ENCODE measurements at places on chromosomes 6 and 20.

DNA sequence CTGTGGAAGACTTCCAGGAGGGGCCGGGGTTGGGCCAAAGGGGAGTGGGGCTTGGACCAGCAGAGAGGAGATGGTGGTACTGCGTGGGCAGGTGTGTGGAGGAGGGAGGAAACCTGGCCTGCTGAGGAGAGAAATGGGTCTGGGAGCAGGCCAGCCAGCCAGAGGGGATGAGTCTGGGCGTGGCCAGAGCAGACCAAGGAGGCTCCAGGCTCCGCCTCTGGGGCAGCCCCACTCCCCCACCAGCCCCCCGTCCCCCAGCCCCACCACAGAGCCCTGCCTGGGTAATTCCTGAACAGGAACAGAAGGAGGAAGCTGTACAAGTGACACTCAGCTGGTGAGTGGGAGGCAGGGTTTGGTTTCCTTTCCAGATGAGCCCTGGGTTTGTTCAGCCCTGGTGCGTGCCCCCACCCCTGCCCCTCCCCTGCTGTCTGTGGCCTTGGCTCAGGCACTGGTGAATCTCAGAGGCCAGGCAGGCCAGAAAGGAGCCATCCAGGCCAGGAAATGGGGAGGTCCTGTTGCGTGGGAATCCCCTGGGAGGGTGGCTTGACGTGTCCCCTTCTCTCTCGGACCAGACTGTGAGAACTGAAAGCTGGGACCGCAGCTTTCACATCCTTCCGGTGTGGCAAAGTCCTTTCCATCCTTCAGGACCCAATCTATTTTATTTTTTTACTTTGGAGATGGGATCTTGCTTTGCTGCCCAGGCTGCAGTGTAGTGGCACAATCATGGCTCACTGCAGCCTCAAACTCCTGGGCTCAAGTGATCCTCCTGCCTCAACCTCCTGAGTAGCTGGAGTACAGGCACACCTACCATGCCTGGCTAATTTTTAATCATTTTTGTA lies 9.4 kb upstream of the SRC start:
- no peak for DNase-seq

DNA sequence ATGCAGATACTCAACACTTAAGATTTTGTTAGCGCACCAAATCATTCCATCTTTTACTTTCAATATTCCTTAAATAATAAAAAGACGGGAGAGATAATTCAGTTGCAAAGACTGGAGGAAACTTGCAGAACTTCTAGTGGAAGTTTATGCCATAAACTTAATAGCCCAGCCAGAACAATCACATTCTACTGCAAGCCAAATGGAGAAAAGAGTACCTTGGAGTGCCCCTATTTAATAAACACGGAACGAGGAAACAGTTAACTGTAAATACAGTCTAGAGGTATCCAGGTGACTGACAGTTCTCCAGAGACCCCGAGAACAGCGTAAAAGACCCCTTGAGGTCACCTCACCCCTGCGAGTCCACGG lies 635 bp downstream of the SLC35B3 start:
- DNase-seq, result no peak

GRCh38 chr6:52571099-52571755 lies 5.6 kb downstream of the TRAM2 start:
- DNase-seq, result no peak

DNA sequence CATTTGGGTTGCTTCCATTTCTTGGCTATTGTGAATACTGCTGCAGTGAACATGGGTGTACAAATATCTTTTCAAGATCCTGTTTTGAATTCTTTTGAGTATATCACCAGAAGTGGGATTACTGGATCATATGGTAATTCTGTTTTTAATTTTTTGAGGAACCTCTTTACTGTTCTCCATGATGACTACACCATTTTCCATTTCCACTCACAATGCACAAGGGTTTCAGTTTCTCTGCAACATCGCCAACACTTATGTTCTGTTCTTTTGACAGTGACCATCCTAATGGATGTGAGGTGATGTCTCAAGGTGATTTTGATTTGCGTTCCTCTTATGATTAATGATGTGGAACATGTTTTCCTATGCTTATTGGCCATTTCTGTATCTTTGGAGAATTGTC lies 214.4 kb upstream of the ZFP64 start:
- no peak for DNase-seq

GRCh38 chr20:48831718-48832404 lies 4.1 kb upstream of the PREX1 start:
- DNase-seq, result peak; percentile 55

- DNase-seq, result no peak
Observed at GRCh38 chr6:156944412-156944811, 167.2 kb downstream of the ARID1B start.

DNA sequence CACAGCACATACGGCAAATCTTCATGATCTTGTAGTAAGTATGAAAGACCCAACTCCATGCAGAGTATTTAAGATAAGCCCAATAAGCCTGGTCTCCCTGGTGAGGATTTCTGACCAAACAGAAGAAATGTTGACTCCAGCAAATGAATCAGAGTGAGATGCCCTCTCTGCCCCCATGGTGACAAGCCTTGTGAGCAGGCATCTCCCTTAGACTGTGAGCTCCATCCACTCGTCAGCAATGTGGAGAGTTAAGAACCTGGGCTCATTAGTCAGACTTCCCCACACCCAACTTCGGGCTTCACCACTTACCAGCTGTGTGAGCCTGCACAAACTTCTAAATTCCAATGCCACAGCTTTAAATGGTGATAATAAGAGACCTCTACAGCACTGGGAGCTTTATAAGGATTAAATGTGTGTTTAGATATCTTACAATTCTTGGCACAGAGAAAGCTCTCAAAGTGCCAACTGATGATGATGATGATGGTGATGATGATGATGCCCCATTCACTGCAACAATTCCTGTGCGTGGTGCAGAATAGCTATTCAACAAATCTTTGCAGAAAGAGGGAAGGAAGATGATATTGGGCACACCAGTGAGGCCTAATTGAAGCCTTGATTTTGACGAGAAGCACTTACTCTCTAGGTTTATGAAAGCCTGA lies 253.4 kb upstream of the TAB2 start:
- no peak for DNase-seq

GRCh38 chr20:38195521-38195920 lies 30.5 kb upstream of the TGM2 start:
- no peak for DNase-seq

DNA sequence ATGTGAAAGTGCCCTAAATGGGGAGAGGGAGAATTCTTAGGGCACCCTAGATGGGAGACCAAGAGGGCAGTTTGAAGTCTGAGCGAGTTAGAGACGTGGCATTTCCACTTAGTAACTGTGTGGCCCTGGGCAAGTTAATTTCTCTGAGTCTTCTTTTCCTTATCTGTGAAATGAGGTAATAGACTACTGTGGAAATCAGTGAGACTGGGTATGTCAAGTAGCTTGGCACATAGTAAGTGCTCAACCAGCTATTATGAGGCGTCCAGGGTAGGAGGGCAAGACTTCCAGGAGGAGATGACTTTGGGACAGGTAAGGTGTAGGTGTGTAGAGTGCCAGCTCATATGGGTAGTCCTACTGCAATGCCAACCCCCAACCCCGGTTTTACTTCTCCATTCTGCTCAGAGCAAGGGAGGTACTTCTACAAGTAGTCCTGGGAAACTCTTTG lies 770 bp downstream of the KIF3B start:
- DNase-seq, result no peak

- no peak for DNase-seq
Observed at GRCh38 chr6:148693882-148694484, 52.8 kb upstream of the UST start.

Data from AG08396 (cell line).